ENCODE measurements at places on chromosomes 5 and 9.

GRCh38 chr9:126793686-126794417, 11.0 kb upstream of the ZBTB43 start:
- DNase-seq = no peak

- no peak for DNase-seq
Measured at GRCh38 chr9:6911901-6912638, 154.3 kb downstream of the KDM4C start.

DNA sequence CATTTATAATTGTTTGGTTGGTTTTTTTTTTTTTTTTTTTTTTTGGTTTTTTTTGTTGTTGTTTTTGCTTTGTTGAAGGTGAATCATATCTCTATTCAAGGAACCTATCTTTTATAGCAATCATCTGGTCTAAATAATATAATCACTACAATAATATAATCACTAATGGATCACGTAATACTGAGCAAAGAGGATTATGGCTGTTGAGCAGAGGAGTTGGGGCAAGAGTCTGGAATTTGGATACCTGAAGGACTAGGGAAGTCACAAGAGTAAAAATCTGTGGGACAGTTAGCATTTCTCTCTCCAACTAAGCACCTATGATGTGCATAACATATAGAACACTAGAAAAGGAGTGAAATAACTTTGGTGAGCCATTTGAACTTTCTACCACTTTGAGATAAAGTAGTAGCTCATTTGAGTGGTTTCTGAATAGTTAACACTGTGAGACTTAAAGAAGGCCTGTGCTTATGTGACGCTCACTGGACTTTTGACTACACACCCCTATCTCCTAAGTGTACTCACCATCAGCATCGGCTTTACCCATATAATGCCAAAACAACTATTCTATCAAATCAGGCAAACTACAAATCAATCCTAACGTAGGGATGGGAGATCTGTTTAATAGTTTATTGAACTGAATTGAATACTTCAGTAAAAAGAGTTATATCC, 564.9 kb upstream of the TUSC1 start:
- no peak for DNase-seq

DNA sequence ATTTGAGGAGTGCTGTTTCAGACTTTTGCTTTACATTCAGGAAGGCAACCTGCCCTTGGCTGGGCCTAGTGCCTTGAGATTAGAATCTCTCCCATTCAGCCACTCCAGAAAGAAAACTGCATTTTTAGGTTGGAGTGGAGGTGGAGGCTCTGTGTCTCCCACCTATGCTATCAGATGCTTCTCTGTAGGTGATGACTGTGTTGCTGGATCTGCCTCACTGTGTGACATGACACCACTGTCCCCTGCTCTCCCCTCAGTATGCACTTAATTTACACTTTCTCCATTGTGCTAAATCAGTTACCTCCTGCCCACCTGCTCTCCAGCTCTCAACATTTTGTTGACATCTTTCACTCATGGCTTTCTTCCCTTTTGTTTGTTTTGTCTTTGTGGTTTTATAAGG, 265.8 kb downstream of the TENT4A start:
- DNase-seq = no peak

- no peak for DNase-seq
Measured at GRCh38 chr5:115962565-115963402, 509 bp downstream of the LVRN start.

Measured in activated T-cell treated with anti-CD3 and anti-CD28 coated beads for 48 hours (primary cell).